ENCODE measurements at places on chromosomes 13 and 19.

GRCh38 chr19:33849551-33850147, 53.0 kb downstream of the KCTD15 start:
- no peak for DNase-seq

DNA sequence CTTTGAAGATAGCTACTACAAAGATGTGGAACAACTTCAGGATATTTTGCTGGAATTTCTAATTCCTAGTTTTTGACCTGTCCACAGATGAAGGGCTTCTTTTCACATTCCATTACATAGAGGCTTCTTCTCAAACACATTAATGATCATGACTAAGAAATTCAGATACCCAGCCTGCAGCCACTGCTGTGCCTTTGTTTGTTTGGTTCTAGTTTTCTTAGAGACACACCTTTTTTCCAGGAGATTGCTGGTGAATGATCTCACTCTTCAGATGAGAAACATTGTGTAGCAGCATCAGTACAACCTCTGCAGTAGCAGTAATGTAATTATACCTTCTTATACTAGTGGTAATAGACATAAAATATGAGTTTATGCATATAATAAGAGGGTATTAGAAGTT, 5.0 kb downstream of the TDRD3 start:
- DNase-seq: no peak

GRCh38 chr13:32026623-32027022, 5.0 kb upstream of the FRY start:
- DNase-seq: no peak

DNA sequence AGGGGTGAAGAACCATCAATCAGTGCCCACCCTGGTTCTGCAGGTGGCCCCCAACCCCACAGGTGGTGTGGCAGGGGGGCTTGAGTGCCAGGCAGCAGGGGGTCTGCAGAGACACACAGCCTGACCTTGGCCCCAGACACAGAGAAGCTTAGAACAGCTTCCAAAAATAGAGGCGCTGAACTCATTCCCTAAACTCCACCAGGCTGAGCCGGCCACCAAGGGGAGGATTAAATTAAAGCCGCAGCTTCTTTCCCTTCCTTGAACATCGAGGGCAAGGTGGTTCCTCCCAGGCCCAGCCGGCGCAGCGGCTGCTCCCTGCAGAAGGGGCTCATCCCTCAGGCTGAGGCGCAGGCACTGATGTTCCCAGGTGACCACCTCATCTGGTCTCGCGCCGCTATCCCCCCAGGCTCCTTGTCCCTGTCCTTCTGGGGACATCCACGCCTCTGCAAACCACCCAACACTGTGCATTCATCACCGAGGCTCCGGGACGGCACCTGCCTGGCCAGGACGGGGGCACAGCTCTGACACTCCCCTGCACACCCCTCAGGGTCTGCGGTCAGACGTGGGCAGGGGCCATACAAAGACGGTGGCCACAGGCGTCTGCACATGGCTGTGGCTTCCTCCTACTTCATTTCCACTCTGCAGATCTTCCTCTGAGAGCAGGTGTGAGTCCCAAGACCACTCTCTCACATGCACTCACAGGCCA, 30.9 kb downstream of the LAMP1 start:
- DNase-seq: no peak

DNA sequence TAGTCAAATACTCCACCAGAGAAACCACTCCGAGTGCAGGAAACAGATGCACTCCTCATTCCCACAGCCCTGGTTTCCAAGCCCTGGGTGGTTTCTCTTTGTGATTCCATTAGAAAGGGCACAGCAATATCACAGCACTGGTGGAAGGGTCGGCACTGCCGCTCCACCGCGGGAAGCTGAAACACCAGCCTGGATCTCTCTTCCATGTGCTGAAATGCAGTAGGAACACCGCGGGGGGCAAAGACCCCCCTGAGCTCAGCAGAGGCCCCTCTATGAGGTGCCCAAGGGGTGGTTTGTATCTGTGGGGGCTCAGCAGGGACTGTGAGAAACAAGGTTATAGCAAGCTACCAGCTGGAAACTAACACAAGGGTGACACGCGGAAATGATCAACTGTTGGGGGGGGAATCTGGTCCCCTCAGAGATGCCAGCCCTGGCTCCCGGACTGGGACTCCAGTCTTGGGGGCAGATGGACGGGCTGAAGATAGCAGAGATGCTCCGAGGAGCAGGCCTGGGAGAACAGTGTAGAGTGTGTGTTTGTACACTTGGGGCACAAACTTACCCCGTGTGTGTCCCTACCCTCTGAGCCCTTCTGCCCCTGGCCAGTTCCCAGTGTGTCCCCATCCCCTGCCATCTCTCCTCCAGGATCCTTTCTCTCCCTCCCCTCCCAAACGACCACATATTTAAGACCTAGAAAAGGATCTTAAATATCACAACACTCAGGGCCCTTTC, 1.8 kb downstream of the ZFR2 start:
- no peak for DNase-seq

DNA sequence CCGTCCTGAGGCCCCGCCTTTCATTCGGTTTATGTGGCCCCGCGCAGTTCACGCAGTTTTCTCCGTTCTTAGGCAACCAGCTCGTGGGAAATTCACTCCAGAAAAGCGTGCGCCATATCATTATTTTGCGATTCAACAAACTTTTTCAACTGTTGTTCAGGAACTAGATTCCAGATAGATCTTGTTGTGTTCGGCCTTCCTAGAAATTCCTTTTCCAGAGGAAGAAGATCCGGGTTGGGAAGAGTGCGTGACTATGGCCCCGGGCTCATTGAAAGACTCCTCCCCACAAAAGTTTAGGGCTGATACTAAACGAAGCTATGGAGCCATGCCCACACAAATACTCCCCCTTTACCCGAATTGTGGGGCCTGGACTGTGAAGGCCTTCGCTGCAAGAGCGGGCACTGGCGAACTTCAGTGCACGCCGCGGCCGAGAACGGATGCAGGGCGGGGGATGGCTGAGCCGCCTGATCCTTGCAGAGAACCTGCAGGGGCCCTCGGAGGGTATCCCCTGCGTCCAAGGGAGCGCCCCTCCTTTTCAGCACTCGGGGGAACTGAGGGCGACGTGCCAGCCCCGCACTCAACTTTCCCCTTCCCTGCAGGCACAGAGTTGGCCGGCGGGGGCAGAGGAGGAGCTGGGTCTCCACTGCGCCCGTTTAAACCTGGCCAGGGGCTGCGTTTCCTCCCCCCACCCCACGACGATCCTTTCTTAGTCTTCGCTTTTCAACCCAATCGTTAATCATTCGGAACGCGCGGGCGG, 904 bp upstream of the SOX1 start:
- DNase-seq: no peak

DNA sequence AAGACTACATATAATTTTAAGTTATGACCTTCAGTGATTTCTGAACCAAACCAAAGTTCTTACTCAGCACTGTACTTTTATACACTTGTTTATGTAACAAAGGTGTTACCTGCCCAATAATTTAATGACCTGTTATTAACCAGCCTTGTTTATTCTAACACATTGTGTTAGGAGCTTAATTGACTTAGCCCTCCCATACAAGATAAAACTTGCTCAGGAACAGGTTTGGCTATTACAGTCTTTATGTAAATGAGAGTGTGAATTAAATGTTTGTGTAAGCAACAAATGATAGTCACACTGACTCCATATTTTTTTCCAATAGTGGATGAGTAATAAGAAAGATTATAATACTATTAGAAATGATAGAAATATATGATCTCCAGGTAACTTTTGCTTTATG, 51.8 kb upstream of the MYCBP2 start:
- no peak for DNase-seq

- no peak for DNase-seq
Observed at GRCh38 chr13:41995946-41996345, 35.0 kb upstream of the VWA8 start.

- DNase-seq: no peak
Observed at GRCh38 chr19:38815059-38816001, 2.6 kb upstream of the LGALS4 start.

GRCh38 chr13:100315522-100315921, 226.6 kb downstream of the PCCA start:
- no peak for DNase-seq

GRCh38 chr19:4429771-4430171, 27.3 kb downstream of the CHAF1A start:
- DNase-seq: no peak

- DNase-seq: no peak
Observed at GRCh38 chr13:45325806-45326205, 15.2 kb downstream of the TPT1 start.

DNA sequence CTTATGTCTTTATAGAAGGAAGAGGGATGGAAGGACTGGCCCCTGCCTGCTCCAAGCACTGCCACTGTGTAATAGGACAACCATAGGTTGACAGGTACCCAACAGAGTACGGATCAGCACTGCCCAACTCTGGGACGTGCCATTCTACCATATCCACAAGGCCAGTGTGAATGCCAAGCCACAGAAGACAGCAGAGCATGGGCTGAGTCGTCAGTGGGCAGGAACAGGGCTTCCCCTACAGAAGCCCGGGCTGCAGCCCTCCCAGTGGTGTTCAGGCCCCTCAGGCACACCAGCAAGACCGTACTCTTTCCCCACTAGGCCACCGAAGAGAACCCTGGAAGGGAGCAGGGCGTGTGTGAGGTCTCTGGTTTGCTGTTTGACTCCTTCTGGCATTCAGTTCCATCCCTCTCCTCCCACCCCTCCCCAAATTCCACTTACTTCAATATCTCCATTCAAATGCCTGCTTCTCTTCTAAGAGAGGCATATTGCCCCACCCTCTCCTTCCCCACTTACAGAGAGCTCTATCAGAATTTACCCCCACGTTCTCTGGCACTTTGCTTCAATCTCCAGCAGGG, 209.4 kb downstream of the FOXO1 start:
- no peak for DNase-seq

GRCh38 chr13:109211616-109212015, 574.8 kb downstream of the IRS2 start:
- DNase-seq: no peak

Data from stimulated activated CD8-positive, alpha-beta memory T cell treated with anti-CD3 and anti-CD28 coated beads, Interleukin-4, amount 100 ng/mL, for 1 hour (primary cell).